ENCODE measurements at places on chromosomes 4 and X.

DNA sequence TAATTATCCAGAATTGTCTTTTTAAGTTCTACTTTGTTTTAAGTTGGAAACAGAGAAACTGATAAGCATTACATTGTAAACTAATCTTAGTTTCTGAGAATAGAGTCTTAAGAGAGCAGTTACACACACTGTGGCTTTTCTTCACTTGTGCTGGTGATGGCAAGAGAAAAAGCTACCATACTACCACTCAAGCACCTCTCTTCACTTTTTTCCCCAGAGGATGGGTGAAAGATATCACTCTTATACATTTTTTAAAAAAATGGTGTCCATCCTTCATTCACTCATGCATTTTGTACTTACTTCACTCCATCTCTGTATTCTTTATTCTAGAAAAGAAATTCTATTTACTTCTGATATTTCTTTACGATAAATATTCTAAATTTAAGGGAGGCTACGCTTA lies 42.5 kb upstream of the GRID2 start:
- DNase-seq, result no peak

GRCh38 chrX:9758021-9758638 lies 7.5 kb downstream of the GPR143 start:
- no peak for DNase-seq

- peak; percentile 25 for DNase-seq
Measured at GRCh38 chrX:118536687-118537461, 41.3 kb downstream of the DOCK11 start.

DNA sequence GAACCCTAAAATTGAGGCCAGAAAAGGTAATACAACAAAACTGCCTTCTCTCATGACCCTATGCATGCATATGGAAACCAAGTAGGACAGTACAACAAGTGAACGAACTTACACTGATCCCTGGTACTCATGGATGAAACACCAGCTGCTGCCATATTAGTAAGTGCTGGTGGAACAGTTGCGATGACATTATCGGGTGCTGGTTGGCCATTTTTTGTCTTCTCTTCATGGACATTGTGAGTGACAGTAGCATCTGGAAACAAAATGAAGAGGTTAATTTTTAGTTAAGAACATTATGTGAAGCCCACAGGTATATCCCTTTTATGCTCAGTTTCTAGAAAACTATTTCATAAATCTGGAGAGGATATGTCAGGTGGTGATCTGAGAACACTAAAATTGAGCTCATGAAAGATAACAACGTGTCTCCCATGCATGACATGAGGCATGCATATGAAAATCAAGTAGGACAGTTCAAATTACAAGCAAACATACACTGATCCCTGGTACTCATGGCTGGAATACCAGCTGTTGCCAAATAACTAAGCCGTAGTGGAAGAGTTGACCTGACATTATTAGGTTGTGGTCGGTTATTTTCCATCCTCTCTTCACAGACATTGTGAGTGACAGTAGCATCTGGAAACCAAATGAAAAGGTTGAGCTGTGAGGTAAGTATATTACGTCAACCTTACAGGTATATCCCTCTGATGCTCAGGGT lies 74.2 kb upstream of the CT45A1 start:
- no peak for DNase-seq

GRCh38 chrX:29992083-29992482 lies 223.3 kb upstream of the MAGEB2 start:
- no peak for DNase-seq
